Posterior cingulate gyrus (tissue), 11 donors: ENCODE measurements at places on chromosomes 16 and 17.

GRCh38 chr16:4244254-4245076, 2.6 kb upstream of the SRL start:
- no peak for DNase-seq

DNA sequence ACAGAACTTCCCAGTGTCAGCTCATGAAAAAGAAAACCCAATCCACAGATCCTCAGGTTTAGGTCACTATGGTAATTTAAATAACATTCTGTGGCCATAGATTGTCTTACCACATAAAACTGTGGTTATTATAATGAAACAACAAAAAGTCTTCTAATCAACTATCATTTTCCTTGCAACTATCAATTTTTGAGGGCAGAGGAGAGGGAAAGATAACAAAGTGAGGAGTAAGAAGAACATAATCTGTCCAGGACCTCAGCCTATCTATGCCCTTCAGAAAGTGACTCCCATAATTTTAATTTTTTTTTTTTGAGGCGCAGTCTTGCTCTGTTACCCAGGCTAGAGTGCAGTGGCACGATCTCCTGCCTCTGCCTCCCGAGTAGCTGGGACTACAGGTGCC, 4.0 kb upstream of the GGNBP2 start:
- no peak for DNase-seq

GRCh38 chr17:39416141-39416540, 14.7 kb upstream of the FBXL20 start:
- no peak for DNase-seq

DNA sequence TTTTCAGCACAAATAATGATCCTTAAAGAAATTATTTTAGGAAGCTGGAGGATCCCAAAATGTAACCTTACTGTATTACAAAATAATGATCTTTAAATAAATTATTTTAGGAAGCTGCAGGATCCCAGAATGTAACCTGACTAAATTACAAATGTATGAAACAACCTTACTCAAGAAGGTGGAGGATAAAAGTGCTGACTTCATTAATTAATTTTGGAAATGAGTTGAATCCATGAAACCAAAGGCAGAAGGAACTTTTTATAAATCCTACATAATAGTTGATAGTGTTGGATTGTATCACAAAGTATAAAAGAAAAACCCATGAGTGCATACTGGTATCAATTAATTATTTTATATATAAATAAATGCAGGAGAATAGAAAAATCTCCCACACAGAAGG, 859.9 kb downstream of the KCNJ2 start:
- DNase-seq: no peak

DNA sequence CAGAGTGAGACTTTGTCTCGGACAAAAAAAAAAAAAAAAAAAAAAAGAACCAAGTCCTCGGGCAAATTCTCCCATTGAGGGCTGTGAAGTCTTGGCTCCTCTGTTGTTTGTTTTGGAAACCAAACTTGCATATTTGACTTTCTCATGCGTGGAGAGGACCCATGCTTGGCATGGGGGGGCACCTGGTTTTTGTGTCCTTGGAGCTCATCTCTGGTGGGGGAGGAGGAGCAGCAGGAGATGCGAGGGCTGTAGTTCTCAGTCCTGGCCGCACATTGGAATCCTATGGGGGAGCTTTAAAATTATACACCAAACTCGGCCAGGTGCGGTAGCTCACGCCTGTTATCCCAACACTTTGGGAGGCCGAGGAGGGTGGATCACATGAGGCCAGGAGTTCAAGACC, 74.5 kb downstream of the ABCC6 start:
- no peak for DNase-seq

GRCh38 chr17:65312718-65313377, 175.7 kb downstream of the RGS9 start:
- DNase-seq: no peak

- no peak for DNase-seq
Measured at GRCh38 chr17:3794557-3795389, 6.2 kb downstream of the ITGAE start.

DNA sequence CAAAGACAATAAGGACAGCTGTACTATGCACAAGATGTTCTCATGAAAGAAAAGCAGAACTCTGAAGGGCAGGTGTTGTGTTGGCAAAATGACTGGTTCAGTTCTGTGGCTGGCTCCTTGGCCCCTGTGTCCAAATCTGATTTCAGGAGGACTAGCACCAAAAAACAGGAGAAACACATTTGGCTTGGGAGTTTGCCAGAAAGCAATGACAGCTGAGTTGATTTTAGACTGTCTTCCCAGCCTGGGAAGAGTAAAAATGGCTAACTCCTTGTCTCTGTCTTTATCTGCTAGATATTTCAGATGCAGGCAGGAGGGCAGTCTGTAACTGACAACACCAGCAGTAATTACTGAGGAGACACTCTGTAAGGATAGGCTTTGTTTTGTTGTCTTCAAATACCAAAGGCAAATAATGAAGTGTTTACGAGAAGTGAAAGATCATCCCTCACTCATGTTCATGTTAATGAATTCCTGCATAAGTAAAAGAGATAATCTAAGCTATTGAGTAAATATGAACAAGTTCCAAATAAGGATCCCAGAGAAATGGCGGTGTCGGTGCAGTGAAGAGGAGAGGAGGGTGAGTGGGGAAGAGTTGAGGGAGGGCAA, 989.0 kb downstream of the CDH11 start:
- DNase-seq: no peak

- DNase-seq: no peak
Measured at GRCh38 chr16:20380782-20381181, 23.8 kb downstream of the PDILT start.

GRCh38 chr17:63996430-63997182, 1.5 kb upstream of the PRR29 start:
- no peak for DNase-seq

- peak; percentile 39 for DNase-seq
Measured at GRCh38 chr17:27475070-27475673, 18.9 kb downstream of the KSR1 start.

DNA sequence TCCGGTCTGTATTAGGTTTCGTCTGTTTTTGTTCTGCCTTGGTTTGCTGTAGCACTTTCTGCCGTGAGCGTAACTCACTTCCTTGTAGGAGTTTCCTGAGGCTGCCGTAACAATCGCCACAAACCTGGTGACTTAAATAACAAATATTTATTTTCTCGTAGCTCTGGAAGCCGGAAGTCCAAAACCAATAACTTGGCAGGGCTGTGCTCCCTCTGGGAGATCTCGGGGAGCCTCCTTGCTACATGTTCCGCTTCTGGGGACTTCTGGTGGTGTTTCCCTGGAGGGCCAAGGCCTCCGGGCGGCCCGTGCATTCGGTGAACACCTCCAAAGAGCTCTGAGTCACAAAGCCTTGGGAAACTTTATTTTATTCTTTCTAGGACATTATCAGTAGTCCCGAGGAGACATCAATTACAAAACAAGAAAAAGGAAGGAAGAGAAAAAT, 6.8 kb upstream of the WDR45B start:
- no peak for DNase-seq

DNA sequence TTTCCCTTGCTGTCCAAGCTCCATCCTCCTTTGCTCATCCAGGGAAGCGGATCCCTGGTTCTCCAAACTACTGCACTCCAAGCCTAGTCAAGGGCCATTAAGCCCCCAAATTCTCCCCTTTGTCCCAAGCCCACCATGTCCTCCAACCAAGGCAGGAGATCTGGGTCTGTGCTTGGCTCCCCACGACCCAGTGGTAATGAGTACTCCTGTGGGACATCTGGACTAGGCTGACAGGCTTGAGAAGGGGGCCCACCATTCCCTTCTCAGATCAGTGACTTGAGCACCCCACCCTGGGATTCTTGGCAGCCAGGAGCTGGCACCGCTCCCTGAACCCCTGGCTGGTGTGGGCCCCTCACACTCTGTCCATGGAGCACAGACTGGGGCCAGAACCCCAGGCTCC, 17.1 kb downstream of the OSBPL7 start:
- DNase-seq: no peak

GRCh38 chr17:37574427-37574826, 34.8 kb downstream of the SYNRG start:
- no peak for DNase-seq

GRCh38 chr16:64656471-64656870, 465.4 kb downstream of the CDH11 start:
- DNase-seq: no peak

GRCh38 chr17:29140051-29140621, 40.1 kb downstream of the MYO18A start:
- peak; percentile 95 for DNase-seq

DNA sequence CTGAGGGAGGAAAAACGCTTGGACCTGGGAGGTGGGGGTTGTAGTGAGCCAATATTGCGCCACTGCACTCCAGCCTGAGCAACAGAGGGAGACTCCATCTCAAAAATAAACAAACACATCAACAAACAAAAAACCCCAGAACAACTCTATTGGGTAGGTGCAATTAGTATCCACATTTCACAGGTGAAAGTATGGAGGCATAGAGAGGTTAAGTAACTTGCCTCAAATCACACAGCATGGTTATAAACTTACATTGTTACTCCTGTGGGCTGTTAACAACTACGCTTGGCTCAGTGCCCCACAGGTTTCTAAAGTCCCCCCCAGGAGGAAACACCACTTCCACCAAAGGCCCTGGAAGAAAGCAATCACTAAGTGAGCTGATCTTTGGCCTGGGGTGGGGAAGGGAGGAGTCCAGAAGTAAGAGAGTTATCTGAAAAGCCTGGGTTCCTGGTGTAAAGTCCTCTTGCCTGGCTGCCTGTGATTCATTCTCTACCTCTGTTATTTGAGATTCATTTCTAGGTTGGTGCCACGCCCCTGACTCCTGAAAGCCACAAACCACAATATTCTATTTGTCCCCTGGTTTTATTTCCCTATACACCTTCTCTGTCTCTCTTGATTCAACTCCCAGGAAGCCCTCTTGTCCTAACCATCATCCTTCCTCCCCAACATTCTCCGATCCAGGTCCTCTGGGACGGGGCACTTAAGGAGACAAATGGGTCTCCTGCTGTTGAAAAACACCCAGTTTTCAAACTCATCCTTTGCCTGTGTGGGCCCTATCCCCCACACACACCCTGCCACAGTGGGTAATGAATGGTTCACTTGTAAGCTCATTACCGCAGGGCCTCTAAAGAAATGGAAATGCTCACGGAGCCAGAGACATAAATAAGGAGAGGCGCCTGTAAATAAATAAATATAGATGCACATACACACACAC, 195.4 kb downstream of the XYLT1 start:
- no peak for DNase-seq

GRCh38 chr17:10357768-10358167, 15.0 kb downstream of the MYH13 start:
- DNase-seq: no peak

DNA sequence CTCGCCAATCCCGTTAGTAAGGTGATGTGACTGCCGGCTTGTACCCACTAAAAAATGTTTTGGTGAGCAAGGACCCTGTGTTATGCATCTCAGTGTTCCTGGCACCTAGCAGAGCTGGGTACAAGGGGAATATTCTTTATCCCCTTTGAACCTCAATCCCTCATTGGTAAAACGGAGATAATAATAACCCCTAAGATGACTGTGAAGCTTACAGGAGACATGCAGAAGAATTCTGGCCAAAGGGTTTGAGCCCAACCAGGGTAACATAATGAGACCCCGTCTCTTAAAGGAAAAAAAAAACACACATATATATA, 896 bp downstream of the GGA2 start:
- DNase-seq: no peak

DNA sequence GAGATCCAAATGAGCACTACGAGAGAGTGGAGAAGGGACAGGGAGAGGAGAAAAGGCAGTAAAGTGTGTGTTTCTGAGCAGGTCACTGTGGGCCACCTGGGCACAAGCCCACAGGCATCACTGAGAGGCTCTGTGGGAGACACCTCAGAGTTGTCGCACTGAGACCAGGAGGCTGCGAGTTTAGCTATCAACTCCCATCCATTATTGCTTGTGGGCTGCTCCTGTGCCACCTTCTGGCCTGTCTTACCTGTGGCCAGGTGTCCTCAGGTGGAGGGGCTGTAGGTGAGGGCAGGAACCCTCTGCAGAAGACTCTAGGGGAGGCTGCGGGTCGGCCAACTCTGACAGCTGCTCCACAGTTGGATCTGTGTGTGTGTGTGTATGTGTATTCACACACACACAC, 2.5 kb upstream of the PRR29 start:
- DNase-seq: no peak

DNA sequence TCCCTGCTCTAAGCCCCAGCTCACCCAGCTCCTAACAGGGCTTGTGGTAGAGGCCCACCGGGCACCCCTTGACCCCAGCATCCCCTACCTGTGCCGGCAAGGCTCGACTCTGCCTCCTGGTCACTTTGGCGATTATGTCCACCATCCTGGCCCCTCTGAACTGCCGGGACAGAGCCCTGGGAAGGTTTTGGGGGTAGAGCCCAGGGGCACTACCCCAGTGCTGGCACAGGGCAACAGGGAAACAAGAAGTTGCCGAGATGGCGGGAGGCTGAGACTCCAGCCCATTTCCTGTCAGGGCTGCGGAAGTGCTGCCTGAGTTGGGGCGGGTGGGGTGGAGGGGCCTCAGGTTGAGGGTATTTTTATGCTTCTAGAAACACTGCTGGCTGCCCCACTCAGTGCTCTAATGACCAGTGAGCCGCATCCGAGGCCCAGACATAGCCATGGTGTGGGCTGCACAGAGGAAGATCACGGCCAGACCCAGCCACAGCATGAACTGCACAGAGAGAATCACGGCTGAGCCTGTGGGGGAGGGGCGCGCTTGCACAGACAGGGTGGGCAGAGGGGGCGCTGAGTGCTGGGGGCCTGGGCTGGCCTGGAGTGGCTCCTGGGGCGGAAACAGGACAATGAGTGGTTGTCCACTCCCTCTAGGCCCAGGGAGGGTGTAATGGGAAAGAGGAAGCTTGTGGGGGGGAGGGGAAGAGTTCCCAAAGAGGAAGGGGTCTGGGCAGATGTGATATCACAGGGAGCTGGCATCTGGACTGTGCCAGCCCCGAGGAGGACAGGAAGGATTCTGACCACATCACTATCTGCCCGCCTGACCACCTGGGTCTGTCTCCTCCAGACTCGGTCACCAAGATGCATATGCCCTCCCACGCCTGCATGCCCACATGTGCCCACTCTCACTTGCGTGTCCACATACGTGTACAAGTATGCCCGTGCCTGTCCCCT, 22.3 kb downstream of the ARHGAP27 start:
- no peak for DNase-seq

- DNase-seq: no peak
Measured at GRCh38 chr16:81241706-81242105, 3.2 kb downstream of the BCO1 start.

DNA sequence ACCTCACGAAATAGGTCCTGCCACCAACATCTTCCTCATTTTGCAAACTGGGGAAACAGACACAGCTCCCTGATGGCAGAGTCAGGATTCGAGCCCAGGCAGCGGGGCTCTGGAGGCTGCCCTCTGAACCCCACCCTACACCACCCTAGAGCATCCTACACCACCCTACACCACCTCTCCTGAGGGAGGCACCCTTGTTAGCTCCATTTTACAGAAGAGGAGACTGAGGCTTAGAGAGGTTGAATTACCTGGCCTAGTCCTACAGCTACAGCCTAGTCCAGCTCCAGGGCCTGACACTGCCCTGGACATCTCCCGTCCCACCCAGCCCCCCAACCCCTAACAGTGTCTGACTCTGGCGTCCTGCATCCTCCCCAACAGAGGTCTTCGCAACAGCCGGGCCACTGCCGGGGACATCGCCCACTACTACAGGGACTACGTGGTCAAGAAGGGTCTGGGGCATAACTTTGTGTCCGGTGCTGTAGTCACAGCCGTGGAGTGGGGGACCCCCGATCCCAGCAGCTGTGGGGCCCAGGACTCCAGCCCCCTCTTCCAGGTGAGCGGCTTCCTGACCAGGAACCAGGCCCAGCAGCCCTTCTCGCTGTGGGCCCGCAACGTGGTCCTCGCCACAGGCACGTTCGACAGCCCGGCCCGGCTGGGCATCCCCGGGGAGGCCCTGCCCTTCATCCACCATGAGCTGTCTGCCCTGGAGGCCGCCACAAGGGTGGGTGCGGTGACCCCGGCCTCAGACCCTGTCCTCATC, 3.2 kb upstream of the NECAB2 start:
- DNase-seq: peak; percentile 52
